ENCODE measurements at places on chromosomes 4 and X.

DNA sequence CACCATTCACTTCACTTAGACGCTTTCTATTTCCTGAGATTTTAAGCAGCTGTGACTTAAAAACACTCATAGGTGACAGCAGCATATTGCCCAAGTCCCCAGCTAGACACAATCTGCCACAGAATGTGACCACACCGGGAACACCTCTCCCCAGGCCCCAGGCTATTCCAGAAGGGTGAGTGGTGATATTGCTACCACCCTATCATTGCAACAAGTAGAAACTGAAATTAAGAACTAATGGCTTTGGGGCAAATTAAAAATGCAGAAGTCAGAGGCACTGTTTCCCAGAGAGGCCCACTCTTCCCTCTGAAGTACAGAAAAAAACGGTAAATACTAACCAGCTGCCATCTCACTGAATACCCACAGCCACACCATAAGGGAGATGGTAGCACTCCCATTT lies 35.0 kb downstream of the QDPR start:
- no peak for DNase-seq

GRCh38 chr4:113825272-113825671 lies 63.7 kb upstream of the CAMK2D start:
- no peak for DNase-seq

DNA sequence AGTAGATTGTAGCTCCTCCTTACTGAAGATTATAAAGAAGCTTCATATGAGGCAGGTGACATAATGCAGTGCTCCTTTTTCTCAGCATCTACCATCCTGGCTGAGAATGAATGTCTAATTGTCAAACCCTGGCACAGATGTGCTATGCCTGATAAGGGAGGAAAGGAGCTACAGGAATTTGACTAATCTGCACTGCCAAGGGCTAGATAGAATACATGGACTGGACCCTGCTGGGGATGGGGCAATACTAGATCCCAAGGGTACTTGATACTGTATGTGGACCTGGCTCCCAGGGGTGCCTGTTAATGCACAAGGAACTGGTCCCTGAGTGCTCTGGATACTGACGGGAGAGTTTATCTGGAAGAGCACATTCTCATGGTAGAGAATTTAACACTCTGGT lies 362.2 kb upstream of the EMCN start:
- no peak for DNase-seq

DNA sequence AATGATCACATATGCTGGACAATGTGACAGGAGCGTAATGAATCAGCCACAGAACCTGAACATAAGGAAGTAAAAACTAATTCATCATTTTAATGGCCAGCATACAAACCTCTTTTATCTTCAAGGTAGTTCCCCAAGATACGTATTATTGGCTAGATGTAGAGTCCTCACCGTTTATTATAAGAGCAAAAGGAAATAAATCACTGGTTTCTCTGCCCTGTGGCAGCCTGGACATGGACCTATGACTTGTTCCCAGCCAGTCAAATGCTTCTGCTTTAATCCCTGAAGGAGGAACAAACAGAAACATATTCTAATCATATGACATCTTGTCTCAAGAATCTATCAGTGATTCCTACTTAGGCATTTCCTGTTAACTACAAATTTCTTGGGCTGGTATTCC lies 86.8 kb upstream of the FAM241A start:
- no peak for DNase-seq

DNA sequence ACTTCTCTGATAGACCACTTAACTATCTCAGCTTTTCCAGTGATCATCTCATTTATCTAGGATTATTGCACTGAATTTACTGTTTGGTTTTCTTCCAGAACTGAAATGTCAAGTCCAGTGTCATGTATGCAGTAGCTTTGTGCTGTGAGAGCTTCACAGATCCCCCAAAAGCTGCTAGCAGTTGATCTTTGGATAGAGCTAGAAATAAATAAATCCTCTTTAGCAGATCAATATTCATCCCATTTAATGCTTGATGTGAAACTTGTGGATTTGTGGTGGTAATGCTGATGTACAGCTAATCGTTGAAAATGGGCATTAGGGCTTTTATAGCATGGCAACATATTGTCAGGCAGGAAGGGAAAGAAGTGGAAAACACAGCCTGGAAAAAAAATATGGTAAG lies 509.6 kb upstream of the FAM241A start:
- no peak for DNase-seq

- DNase-seq: peak; percentile 46
These were observed 314.5 kb upstream of the RASGEF1B start for GRCh38 chr4:81786063-81786763.

DNA sequence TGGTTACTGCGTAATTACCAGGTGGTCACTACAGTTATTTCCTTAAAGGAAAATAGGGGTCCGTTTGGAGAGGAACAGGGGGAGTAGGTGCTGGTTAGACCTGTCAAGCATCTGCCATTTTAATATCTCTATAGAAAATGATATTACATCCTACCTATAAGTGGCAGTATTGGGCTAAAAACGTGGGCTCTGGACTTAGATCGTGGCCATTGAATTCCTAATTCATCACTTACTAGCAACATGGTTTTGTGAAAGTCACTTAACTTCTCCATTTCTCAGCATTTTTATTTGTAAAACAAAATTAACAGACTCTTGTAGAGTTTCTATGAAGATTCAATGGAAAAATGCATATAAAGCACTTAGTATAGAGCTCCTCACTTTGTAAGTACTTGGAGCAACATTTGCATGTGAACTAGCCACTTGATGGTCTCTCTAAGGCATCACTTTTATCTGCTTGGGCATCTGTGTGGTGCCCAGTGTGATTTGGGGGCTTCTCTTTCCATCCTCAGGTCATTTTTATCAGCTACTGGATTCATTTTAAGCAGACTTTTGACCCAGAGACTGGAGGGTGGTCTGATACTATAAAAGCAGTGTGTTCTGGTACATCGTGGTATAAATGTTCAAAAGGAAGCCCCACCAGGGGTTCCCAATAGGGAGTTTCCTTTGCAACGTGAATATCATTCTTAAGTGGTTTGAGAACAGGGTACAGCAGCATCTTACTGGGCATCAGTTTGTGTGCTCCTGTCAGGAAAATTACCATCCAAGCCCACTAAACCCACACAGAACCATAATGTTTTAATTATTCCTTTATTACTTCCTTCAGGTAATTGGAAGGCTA lies 42.7 kb upstream of the RASSF6 start:
- DNase-seq: peak; percentile 48

GRCh38 chr4:88731381-88731780 lies 33.8 kb upstream of the NAP1L5 start:
- no peak for DNase-seq

- DNase-seq: no peak
These were observed 232.4 kb downstream of the MAML3 start for GRCh38 chr4:139921429-139922184.

DNA sequence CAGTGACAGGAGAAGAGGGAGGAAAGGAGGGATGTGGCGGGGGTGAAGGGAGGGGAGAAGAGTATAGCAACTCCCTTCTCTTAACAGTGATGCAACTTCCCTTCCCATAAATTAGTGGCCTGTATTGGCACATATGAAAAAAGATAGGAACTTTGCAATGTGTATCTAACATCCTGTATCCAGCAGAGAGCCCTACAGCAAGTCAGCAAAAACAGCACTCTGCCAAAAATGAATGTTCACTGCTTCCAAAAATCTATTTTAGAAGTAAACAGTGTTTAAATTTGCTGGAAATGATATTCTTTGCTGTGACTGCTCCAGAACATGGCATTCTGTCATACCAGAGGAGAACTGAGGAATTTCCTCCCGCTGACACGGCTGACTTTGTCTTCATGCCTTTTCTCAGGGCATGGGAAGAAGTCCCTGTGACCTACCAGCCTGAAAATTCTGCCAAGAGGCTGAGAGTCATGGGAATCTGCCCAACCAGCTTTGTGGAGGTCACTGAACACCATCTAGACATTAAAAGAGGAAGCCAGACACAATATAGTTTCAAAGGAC lies 343.4 kb upstream of the RASGEF1B start:
- no peak for DNase-seq

GRCh38 chr4:74230902-74231499 lies 73.1 kb downstream of the MTHFD2L start:
- no peak for DNase-seq

DNA sequence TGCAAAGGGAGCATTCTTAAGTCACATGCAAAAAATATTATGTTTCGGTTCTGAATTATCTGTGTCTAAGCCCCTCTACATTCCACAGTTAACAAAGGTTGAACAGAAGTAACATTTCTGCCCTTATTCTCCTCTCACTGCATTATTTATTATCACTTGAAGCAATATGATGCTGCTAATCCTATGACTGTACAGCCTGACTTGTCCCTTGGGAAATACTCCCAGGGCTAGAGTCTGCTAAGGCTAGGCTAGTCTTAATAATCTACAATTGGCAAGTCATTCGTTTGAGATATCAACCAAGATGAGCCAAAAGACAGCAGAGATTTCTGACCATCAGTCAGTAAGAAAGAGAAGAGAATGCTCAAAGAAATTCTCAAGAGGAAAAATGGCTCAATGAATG lies 226.9 kb upstream of the HCCS start:
- DNase-seq: no peak

- DNase-seq: no peak
These were observed 20.7 kb downstream of the TAPT1 start for GRCh38 chr4:16205298-16206164.

DNA sequence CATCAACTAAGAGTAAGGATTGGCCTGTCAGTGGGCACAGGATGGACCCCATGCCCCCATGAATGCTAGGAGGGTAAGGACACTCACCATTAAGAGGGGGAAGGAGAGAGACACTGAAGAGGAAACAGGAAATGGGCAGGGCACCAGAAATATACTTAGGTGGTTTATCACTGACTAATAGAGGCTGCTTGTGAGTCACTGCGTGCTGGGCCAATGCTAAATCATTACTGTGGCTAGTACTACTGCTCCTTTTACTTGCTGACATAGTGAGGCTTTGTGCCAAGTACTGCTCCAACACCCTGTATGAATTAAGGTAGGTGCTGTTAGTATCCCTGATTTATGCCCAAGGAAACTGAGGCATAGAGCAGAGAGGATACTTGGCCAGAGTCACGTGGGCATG lies 130.4 kb upstream of the FRMPD4 start:
- DNase-seq: no peak

DNA sequence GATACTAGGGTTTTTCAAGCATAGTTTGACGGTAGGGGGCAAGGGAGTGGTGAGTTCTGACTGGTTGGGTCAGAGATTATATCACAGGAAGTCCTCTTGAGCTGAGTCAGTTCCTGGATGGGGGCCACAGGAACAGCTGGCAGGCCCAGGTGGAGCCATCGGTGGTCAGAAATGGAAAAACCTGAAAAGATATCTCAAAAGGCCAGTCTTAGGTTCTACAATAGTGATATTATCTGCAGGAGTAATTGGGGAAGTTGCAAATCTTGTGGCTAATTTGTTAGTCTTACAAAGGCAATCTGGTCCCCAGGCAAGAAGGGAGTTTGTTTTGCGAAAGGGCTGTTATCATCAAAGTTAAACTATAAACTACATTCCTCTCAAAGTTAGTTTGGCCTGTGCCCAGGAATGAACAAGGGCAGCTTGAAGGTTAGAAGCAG lies 159.3 kb downstream of the PTCHD1 start:
- DNase-seq: no peak

- no peak for DNase-seq
These were observed 171.8 kb upstream of the CLNK start for GRCh38 chr4:10856271-10856782.

GRCh38 chr4:94634271-94634670 lies 123.5 kb upstream of the BMPR1B start:
- no peak for DNase-seq

GRCh38 chr4:56698329-56698728 lies 17.2 kb upstream of the HOPX start:
- peak; percentile 73 for DNase-seq

DNA sequence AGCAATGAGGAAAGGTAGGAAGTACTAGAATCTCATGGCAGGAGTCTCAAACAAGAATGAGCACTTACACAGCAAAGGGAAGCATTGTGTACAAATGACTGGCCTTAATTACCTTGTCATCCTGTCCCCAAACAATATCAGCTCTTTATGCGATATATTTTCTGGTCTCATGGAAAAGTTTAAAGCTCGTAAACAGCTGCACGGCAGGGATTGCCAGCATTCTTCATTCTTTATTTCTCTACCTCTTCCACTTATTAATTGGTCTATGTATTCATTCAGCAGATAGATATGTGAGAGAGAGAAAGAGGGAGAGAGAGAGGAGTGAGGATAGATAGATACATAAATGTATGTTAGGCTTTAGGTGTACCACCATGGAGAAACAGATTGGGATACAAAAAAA lies 155.8 kb upstream of the FAT4 start:
- DNase-seq: no peak

DNA sequence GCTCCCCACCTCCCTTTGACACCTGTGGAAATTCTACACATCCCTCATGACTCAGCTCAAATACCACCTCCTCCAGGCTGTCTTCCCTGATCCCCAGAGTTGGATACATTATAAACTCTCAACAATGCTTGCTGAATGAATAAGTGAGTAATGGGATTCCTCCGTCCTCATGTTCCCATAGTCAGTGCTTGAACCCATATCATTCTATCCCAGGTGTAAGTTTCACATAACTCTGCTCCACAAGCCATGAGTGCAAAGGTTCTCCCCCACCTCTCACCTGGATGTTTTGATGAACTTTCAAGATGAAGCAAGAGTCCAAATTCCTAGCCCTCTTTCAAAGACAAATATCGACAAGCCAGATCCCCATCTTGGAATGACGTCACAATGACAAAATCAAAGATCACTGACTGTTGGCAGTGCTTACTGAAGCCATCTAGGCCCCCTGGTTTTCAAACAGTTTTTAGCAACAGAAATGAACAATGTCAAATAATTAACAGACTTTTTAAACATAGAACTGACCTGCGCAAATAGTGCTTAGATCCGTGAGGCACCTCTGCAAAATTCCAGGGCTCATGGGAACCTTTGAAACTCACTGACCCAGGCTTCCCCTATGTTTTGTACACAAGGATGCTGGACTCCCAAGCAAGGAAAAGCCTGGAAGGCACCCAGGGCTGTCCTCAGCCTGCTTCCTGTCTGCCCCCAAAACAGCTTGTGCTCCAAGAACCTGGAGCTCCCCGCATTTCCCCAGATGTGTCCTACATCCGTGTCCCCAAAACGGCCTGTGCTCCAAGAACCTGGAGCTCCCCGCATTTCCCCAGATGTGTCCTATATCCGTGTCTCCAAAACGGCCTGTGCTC lies 4.0 kb downstream of the SLC2A9 start:
- no peak for DNase-seq
